ENCODE measurements at places on chromosomes 5 and 9.

DNA sequence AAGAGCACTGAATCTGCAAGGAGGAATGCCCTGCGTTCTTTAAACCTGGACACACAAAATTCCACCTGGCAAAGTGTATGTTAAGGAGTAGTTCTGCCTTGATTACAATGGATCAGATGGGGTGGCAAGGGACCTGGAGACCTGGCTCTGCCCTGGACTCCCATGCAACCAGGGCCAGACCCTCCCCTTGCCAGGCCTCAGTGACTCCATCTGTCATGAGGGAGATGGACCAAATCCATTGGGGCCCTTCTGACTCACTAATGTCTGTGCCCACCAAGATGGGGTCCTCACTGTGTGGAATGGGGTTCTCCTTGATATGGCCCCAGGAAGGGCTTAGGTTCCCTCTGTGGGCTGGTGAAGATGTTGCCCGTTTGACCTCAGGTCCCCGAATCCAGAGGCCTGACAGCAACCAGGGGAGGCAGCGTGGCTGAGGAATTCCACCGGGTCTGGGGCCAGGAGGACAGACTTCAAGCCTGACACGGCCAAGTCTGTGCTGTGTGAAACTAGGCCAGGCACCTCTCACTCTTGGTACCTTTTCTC lies 100.3 kb downstream of the PAX5 start:
- DNase-seq: no peak

- DNase-seq: peak; percentile 10
Measured at GRCh38 chr5:59188419-59189225, 605.7 kb downstream of the RAB3C start.

GRCh38 chr5:671459-672328 lies 21.5 kb downstream of the TPPP start:
- peak; percentile 31 for DNase-seq

GRCh38 chr5:172699999-172700364 lies 58.9 kb downstream of the NEURL1B start:
- DNase-seq: no peak

DNA sequence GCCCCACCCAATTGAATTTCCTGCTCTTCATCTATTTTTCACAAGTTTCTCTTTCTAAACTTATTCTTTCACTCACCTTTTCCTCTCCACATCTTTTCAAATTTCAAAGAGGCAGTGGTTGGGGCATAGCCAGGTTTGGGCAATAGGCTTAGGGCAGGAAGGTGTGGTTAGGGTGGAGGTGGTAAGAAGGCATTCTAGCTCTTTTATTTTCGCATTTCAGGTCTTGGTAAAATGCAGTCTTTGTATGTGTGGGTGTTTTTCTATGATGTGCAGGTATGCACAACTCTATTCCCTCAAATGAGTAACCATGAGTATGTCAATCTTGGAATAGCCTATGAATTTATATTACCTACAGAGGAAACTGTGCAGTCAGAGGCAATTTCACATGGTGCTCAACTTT lies 129.8 kb upstream of the IFNE start:
- peak; percentile 14 for DNase-seq

- DNase-seq: no peak
Measured at GRCh38 chr5:65823204-65823603, 101.2 kb downstream of the NLN start.

GRCh38 chr5:126499853-126500342 lies 76.7 kb downstream of the GRAMD2B start:
- no peak for DNase-seq

All from activated CD8-positive, alpha-beta memory T cell treated with anti-CD3 and anti-CD28 coated beads for 4 hours (primary cell).